ENCODE measurements at places on chromosomes 4 and X.

- no peak for DNase-seq
These were observed 31.4 kb downstream of the TBC1D9 start for GRCh38 chr4:140724760-140725159.

DNA sequence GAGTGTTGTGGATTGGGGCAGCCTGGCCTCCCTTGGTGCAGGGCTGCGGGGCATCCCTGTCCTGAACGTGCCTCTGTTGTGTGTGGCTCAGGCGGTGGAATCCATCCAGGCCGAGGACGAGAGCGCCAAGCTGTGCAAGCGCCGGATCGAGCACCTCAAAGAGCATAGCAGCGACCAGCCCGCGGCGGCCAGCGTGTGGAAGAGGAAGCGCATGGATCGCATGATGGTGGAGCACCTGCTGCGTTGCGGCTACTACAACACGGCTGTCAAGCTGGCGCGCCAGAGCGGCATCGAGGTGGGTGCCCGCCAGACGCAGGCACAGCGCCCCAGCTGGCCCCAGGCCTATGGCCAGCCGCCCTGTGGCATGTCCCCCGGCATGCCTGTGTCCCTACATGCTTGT, 25.6 kb downstream of the MAEA start:
- no peak for DNase-seq

DNA sequence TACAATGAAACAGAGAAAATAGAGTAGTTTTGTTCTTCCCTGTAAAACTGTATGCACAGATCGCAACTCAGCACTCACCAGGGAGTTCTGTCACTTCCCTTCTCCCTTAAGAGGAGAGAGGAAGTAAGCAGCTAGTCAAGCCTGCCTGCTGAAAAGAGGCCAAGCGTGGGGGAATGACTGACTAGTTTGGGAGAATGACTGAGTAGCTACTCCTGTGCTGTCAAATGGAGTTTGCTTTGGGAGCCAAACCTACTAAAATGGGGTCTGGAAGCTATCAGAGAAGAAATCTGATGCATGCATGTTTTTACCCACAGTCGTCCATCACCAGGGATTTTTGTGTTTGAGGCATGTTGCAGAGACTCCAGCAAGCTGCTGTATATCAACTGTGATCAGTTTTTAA, 54.6 kb upstream of the LHFPL1 start:
- DNase-seq: no peak

- DNase-seq: no peak
These were observed 131.0 kb downstream of the COX18 start for GRCh38 chr4:72938516-72938915.

- DNase-seq: no peak
These were observed 63.7 kb upstream of the PLAC1 start for GRCh38 chrX:134721766-134722532.

- no peak for DNase-seq
These were observed at the start of gene GPRASP3 for GRCh38 chrX:102720237-102721168. Gene GPRASP3, plus strand, starts transcription at chrX:102720743. Its CDS starts 28,253 bp downstream, at chrX:102748996.

GRCh38 chr4:57148831-57149505, 38.8 kb upstream of the IGFBP7 start:
- DNase-seq: no peak

Measured in esophagus squamous epithelium (tissue), 5 donors.